ENCODE measurements at places on chromosomes 3 and 15.

GRCh38 chr3:40387001-40387894, at the start of gene ENTPD3:
TSS of gene ENTPD3 (plus strand) at chr3:40387184. CDS start at chr3:40388058, 874 bp downstream.
- H3K27me3 ChIP-seq = peaks cover 6% of the 10 kb centered on the region
- H3K4me1 ChIP-seq = peaks cover 8% of the 10 kb centered on the region
- no peaks in the 10 kb centered on the region for H3K36me3 ChIP-seq
- H3K27ac ChIP-seq = no peak within 1 kb of the TSS
- H3K4me3 ChIP-seq = peak within 1 kb of the TSS; percentile 56

DNA sequence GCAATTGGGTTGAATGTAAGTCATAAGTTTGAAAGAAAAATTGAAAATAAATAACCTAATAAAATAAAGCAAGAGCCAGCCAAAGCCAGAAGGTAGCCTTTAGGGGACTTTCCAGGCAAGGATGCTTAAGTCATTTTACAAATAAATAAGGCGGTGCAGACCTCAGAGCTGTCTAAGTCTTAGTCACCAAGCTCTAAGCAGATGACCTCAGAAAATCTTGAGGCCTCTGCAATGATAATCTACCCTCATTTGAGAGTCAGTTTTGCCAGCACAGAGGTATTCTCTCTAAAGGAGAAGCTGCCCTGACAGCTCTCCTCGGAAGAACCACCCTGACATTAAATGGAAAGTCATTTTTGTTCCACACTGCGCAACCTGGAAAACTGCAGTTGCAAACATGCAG, 113.9 kb downstream of the OXNAD1 start:
- H3K27ac ChIP-seq = peak overlapping the region; percentile 60
- DNase-seq = no peak
- no peaks in the 10 kb centered on the region for H3K27me3 ChIP-seq
- H3K36me3 ChIP-seq = no peaks in the 10 kb centered on the region

DNA sequence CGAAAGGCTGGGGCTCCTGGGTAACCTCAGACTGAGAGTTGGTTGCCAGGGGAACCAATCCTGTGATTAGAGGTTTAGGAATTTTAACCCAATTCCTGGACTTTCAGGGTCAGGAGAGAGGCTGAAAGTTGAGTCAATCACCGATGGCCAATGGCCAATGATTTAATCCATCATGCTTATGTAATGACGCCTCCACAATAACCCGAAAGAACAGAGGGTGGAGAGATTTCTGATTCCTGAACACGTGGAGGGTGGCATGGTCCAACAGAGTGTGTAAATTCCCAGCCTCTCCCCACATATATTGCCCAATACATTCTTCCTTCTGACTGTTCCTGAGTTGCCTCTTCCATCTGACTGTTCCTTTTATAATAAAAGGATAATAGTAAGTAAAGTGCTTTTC, 137.2 kb upstream of the CBLB start:
- no peak overlapping the region for H3K4me3 ChIP-seq
- no peak for DNase-seq
- H3K27me3 ChIP-seq = no peaks in the 10 kb centered on the region
- no peaks in the 10 kb centered on the region for H3K4me1 ChIP-seq
- H3K36me3 ChIP-seq = no peaks in the 10 kb centered on the region

GRCh38 chr15:51186891-51187290, 92.2 kb upstream of the TNFAIP8L3 start:
- H3K4me3 ChIP-seq = no peak overlapping the region
- DNase-seq = no peak
- no peaks in the 10 kb centered on the region for H3K36me3 ChIP-seq
- H3K27me3 ChIP-seq = no peaks in the 10 kb centered on the region
- H3K4me1 ChIP-seq = no peaks in the 10 kb centered on the region

DNA sequence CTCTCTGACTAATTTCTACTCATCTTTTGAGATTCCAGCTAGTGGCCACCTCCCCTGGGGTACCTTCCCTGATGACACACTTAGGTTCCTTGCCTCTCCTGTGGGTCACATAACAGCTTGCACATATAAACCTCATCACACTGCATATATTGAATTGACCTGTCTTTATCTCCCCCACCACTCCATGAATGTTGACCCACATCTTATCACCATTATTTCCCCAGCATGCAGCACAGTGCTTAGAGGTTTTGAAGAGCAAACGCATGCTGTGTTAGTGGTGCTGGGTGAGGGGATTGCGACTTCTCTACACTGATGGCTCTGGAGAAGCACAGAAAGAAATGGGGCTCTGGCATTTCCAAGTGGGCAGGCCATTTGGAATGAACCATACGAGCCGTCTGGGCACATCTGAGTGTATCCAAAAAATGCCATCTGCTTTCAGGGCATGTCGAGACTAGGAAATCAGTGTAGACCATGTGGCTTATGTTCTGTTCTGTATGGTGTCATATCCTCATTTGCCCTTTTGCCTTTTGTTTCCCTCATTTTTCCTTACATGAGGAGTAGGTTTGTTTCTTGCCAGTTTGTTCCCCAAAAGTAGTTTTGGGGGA, 333.2 kb upstream of the TRIM42 start:
- no peaks in the 10 kb centered on the region for H3K27me3 ChIP-seq
- H3K4me3 ChIP-seq = no peak overlapping the region
- no peak for DNase-seq
- no peak overlapping the region for H3K27ac ChIP-seq
- no peaks in the 10 kb centered on the region for H3K36me3 ChIP-seq

DNA sequence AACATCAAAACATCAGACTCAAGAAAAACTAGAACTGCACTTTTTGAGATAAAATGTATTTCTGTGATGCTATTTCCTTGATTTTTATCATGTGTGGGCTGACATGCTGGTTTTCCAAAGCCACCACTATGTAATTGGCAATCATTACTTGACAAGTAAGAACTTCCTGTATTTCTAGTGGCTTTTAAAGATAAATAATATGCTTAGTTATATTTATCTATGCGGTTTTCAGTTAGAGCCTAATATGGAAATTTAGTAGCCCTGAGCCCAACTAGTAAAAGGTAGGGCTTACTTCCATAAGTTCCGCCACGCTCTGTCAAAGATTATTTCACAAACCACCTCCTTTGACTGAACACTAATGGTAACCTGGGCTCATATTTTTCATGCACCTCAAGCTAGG, 91.6 kb downstream of the PPARG start:
- H3K27ac ChIP-seq = no peak overlapping the region
- H3K36me3 ChIP-seq = no peaks in the 10 kb centered on the region
- no peak overlapping the region for H3K4me3 ChIP-seq

GRCh38 chr15:56763141-56763895, 30.0 kb upstream of the ZNF280D start:
- no peak overlapping the region for H3K27ac ChIP-seq
- H3K4me3 ChIP-seq = no peak overlapping the region
- no peaks in the 10 kb centered on the region for H3K36me3 ChIP-seq
- H3K4me1 ChIP-seq = no peaks in the 10 kb centered on the region
- H3K27me3 ChIP-seq = no peaks in the 10 kb centered on the region

GRCh38 chr3:66593978-66594377, 93.2 kb upstream of the LRIG1 start:
- DNase-seq = no peak
- H3K27ac ChIP-seq = no peak overlapping the region
- H3K36me3 ChIP-seq = no peaks in the 10 kb centered on the region
- no peak overlapping the region for H3K4me3 ChIP-seq

GRCh38 chr3:132773071-132773619, 50.9 kb upstream of the NPHP3 start:
- H3K4me3 ChIP-seq = no peak overlapping the region
- H3K27ac ChIP-seq = no peak overlapping the region
- no peak for DNase-seq
- no peaks in the 10 kb centered on the region for H3K36me3 ChIP-seq

DNA sequence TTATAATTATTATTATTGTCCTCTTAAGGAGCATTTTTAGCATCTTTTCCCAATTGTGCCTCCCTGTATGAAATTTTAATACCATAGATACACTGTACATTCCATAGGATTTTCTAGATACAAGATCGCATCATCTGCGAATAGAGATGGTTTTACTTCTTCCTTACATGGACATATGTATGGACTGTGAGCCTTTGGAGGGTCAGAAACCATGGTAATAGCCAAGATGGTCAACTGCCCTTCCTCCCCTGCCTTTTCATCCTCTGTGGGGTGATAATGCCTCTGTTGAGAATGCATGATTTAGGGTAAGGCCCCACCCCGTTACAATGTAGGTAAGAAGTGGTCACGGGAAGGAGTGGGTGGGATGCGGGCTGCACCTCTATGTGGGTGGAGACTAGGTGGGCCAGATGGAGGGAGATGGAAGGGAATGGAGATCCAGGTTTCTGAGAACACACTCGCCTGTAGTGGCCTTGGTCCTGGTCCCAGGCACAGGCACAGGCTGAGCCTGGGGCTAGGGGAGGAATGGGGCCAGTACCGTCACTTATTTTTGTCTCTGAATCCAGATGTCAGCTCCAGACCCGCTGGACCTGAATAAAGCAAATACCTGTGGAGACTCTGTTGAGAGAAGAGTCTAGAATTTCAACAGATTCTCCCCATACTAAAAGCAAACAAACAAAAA, 31.7 kb downstream of the GOLGA6A start:
- H3K27ac ChIP-seq = no peak overlapping the region
- peaks cover 9% of the 10 kb centered on the region for H3K4me1 ChIP-seq
- H3K36me3 ChIP-seq = peaks cover 2% of the 10 kb centered on the region

DNA sequence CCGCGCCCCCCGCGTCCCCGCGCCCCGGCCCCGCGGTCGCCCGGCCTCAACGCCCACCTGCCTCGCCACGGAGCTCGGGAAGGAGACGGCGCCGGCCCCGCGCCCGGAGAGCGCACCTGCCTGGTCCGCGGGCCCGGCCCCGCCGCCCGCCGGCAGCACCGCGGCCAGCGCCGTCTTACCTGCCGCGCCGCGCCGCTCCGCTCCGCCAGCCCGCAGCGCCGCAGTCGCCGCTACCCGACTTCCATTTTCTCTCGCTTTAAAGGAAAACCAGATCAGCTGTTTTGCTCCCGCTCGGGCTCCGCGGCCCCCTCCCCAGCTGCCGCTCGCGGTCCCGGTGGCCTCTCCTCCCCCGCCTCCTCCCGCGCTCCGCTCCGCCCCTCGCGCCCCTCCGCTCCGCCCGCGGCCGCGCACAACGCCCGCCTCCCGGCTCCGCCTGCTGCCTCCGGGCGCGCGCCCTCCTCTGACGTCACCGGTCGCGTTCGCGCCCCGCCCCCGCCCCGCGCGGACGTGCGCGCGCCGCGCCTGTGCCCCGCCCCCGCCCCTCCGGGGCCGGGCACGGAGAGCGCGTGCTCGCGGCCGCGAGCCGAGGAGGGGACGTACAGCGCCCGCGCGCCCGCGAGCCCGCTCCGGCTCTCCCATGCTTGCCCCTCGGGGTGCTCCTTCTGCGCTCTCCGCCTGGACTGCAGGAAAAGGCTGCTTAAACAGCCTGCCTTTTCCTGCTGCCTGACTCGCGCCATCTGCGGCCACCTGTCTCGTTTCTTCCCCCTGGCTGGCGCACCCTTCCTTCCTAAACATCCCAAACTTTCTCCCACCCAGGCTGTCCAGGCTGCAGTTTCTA, 159.8 kb upstream of the CHRNA7 start:
- H3K27me3 ChIP-seq = peaks cover 4% of the 10 kb centered on the region
- H3K27ac ChIP-seq = peak within 1 kb of the TSS; percentile 50
- peaks cover 4% of the 10 kb centered on the region for H3K4me1 ChIP-seq
- H3K4me3 ChIP-seq = peak within 1 kb of the TSS; percentile 58

GRCh38 chr3:104987859-104988258, 378.9 kb upstream of the ALCAM start:
- no peaks in the 10 kb centered on the region for H3K36me3 ChIP-seq
- no peak overlapping the region for H3K4me3 ChIP-seq
- no peak overlapping the region for H3K27ac ChIP-seq
- no peaks in the 10 kb centered on the region for H3K27me3 ChIP-seq
- no peaks in the 10 kb centered on the region for H3K4me1 ChIP-seq
- no peak for DNase-seq

DNA sequence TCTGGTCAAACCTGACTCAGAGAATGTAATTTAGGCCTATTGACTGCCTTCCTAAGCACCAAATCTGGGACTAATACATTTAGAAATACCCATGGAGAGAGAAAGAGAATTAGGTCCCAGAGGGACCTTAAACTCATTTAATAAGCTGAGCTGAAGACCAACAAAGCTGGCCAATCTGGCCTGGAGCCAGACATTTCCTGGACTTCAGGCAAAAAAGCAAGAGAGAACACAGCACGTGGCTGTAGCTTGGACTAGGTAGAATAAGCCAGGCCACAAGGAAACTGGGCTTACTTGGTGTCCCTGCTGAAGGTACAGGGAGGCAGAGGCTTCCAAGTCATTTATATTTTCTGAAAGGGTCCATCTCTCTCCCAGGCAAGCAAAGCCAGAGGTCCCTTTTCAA, 88.1 kb downstream of the RTP4 start:
- H3K36me3 ChIP-seq = no peaks in the 10 kb centered on the region
- H3K4me1 ChIP-seq = no peaks in the 10 kb centered on the region
- H3K4me3 ChIP-seq = no peak overlapping the region
- peaks cover 4% of the 10 kb centered on the region for H3K27me3 ChIP-seq
- no peak overlapping the region for H3K27ac ChIP-seq

DNA sequence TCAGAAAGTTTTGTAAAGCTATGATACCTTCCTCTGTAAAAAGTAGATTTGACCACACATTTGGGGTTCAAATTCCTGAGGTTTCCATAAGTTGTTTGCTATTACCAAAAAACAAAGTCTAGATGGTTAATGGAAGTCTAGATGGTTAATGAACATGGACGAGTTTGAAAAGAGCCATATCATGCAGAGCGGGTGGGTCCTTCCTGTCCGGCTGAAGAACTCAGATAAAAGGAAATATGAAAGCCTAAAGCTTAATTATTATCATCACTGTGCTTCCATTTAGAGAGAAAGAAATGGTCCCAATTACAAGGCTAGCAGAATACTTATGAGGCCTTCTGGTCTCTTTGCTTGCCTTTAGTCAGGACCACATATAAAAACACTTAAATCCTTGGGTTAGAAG, 132.1 kb upstream of the SATB1 start:
- no peaks in the 10 kb centered on the region for H3K36me3 ChIP-seq
- H3K4me3 ChIP-seq = no peak overlapping the region
- DNase-seq = no peak
- no peaks in the 10 kb centered on the region for H3K27me3 ChIP-seq
- H3K27ac ChIP-seq = no peak overlapping the region

GRCh38 chr15:56356616-56357015, 8.6 kb upstream of the TEX9 start:
- no peaks in the 10 kb centered on the region for H3K4me1 ChIP-seq
- H3K4me3 ChIP-seq = no peak overlapping the region
- H3K27ac ChIP-seq = no peak overlapping the region
- H3K27me3 ChIP-seq = no peaks in the 10 kb centered on the region

GRCh38 chr15:99961011-99961441, 227.8 kb upstream of the LYSMD4 start:
- DNase-seq = no peak
- H3K27ac ChIP-seq = no peak overlapping the region
- peaks cover 9% of the 10 kb centered on the region for H3K4me1 ChIP-seq
- H3K4me3 ChIP-seq = no peak overlapping the region
- H3K36me3 ChIP-seq = no peaks in the 10 kb centered on the region

GRCh38 chr15:69013726-69014406, 629 bp upstream of the NOX5 start:
- H3K4me3 ChIP-seq = no peak overlapping the region
- H3K4me1 ChIP-seq = no peaks in the 10 kb centered on the region
- H3K36me3 ChIP-seq = no peaks in the 10 kb centered on the region
- no peak overlapping the region for H3K27ac ChIP-seq
- peaks cover 24% of the 10 kb centered on the region for H3K27me3 ChIP-seq
- no peak for DNase-seq

All from T-cell (primary cell).